ENCODE measurements at places on chromosomes 7 and 10.

- DNase-seq: no peak
Observed at GRCh38 chr7:151087245-151088018, 1.2 kb downstream of the AGAP3 start.

GRCh38 chr10:104081998-104082397, 3.7 kb downstream of the COL17A1 start:
- no peak for DNase-seq

DNA sequence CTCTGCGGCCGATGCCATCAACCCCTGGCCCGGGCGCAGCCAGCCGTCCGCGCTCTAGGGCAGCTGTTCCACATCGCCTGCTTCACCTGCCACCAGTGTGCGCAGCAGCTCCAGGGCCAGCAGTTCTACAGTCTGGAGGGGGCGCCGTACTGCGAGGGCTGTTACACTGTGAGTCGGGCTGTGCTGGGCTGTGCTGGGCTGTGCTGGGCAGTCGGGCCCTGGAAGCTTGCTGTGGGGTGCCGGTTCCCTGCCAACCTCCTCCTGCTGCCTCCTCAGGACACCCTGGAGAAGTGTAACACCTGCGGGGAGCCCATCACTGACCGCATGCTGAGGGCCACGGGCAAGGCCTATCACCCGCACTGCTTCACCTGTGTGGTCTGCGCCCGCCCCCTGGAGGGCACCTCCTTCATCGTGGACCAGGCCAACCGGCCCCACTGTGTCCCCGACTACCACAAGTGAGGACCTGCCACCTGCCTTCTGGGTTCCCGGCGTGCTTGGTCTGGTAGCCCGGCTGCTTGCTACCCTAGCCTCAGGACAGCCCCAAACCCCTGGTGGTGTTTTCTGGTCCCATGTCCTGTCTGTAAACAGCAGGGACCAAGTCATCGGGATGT, 7.5 kb downstream of the ZYX start:
- no peak for DNase-seq

DNA sequence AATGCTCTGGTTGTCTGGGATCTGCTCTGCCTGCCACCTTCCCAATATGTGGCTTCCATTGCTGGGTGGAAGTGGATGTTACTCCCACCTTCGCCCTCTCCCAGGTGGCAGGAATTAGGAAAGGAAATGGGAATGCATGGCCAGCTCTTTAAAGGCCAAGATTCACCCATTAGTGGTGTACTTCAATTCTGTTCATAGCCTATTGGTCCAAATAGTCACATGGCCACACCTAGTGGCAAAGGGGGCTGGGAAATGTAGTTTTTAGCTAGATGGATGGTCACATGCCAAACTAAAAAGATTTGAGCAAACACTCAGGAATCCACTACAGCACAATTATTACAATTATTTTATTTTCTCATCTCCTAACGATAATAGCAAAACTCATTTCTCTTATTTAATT, 135.1 kb downstream of the NPY start:
- no peak for DNase-seq

DNA sequence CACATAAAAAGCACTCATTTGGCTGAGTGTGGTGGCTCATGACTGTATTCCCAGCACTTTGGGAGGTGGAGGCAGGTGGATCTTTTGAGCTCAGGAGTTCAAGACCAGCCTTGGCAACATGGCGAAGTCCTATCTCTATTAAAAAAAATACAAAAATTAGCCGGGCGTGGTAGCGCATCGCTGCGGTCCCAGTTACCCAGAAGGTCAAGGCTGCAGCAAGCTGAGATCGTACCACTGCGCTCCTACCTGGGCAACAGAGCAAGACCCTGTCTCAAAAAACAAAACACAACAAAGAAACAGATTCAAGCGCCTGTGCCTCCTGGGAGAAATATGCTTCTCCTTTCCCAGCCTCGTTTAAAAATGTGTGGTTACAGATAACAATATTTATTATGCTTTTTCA, 2.2 kb upstream of the ABCF2 start:
- no peak for DNase-seq

DNA sequence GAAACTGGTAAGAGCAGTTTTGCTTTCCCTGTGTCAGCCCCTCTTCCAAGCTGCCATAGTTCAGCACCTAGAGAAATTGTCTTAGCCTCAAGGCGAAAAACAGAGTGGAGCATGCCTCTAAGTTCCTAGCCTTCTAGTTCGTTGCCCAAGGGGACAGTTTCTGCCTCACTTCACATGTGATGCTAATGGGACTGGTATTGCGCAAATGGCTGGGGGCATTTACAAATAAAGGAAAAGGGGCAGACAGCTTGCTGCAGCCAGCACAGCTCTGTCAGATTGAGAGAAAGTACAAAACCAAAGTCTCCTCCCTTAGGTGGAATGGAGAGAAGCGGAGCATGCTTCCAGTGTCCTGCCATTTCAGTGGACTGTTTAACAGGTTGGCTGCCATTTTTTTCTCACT, 567.7 kb downstream of the ETV1 start:
- DNase-seq: no peak

DNA sequence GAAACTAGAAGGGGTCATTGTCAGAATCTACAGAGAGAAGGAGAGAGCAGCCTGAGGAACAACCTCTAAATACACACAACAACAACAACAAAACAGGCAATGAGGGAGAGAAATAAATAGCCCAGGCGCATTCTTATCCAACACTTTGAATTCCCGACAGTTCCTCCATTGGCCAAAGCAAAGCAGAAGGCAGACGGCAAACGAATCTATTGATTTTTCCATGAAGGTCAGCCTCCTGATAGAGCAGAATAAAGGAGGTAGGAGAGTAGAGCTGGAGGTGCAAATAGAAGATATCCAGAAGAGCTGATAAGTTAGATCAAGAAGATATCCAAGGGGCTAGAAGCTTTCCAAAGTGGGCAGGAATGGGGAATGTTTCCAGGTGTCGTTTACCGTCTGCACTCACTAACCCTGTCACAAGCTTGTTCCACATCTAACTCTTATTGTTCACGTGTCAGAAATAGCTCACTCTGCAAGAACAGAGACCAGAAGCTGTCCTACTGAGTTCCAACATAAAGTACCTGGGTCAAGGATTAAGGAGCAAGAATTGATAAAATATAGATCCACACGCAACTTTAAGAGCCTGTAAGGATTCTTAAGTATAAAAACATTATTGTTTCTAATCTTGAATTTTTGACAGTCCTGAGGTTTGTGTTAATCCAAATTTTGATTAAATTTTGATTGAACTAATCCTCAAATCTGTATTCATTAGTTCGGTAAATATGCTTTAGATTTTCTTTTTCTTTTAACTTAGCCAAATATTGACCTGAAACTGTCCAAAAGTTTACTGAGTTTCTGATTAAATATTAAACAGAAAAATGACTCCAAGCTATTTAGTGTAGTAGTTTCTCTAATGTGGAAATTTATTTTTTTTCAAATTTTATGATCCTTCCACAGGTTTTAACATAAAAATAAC, 45.7 kb downstream of the PTN start:
- DNase-seq: no peak

DNA sequence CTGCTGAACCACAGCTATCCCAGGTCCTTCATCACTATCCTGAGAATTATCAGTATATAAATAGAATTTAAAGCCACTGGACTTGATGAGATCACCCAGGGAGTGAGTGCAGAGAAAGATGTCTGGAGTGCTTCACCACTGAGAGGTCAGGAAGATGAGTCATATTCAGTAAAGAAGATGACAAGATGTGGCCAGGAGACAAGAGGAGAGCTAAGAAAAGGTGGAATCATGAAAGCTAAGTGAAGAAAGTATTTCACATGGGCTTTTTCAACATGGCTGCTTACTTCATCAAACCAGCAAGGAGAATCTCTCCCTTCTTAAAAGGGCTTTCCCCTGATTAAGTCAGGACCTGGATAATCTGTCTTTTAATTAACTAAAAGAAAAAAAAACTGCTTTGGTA, 9.1 kb upstream of the PRKAR2B start:
- DNase-seq: peak; percentile 39

GRCh38 chr10:128631801-128632241, 505.6 kb upstream of the MKI67 start:
- peak; percentile 1 for DNase-seq

GRCh38 chr10:86423739-86424138, 57.1 kb upstream of the GRID1 start:
- DNase-seq: no peak

DNA sequence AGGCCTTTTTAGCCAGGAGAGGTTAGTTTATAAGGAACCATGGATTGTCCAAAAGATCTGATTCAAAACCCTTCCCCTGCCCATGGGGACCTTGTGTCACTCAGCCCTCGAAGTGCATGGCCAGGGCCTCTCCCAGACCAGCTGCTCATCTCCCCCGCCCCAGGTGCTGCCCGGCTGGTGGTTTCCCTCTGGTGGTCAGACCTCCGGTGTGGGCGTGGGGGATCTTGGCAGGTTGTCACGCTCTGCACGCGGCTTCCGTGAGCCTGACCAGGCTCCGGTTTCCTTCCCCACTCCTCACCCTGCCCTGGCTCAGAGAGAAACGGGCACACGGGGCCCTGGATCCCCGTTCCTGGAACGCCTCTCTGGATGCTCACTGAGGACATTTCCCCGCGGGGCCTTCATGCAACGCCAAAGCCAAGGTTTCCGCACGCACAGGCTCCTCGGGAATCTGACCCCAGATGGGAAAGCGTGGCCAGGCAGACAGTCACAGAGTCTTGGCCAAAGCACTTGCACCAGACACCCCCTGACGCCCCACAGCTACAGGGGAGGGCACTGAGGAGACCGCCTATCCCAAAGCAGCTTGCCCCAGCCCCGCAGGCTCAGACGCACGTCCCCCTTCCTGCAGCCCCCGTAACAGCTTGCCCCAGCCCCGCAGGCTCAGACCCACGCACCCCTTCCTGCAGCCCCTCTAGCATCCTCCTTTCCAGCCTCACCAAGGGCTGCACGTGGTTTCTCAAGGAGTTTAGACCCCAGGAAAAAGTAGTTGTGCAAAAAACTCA, 7.8 kb upstream of the DIP2C start:
- DNase-seq: no peak

GRCh38 chr7:85773116-85773728, 586.4 kb upstream of the SEMA3D start:
- no peak for DNase-seq
